Left hindlimb (tissue), 1 donor: ENCODE measurements at places on chromosomes 7 and 10.

DNA sequence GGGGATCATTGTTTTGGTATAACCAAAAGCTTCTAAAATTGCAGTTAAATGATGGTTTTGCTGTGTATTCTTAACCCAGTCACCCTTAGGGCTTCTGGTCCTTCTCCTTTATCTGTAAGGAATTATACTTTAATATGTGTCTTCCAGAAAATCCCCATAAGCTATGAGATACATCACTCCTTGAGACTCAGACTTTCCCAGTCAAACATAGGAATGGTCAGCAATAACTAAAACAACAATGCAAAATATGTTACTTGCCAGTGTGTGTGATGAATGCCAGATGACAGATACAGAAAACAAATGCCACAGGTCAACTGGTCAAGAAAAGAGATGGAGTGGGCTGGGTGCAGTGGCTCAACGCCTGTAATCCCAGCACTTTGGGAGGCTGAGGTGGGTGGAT is 10.1 kb downstream of the ADD3 start:
- no peak for DNase-seq

DNA sequence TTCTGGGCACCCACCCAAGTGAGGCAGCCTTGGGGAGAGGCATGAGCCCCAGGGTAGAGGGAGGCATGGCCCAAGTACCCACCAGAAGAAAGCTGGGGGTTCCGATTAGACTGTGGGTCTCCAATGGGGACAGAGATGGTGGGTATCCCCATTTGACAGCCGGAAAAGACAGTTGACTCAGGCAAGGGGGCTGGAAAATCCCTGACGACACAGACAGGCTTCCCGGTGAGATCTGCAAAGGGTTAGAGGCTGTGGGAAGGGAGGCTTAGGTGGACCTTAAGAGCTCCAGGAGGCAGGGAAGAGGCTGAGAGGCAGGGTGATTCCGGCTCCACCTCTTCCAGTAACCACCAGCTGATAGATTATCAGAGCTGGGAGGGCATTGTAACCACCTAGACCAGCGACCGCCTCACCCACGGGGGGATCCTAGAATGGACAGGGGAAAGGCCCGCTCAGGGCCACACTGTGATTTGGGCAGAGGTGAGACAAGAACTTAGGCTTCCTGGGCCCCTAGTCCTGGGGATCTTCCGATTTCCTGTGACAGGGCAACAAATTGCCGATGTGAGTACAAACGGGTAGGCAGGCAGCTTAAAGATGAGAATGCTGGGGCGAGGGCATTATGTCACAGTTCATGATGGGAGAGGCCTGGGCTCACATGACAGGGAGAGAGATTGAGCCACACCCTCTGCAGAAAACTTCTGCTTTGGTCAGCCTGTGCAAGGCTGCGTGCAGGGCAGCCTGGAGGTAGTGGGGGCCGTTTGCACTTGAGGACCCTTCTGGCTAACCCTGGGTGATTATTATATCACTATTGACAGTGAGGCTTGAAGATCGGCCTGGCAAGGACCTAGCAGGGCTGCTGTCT is 5.4 kb downstream of the TBATA start:
- no peak for DNase-seq

DNA sequence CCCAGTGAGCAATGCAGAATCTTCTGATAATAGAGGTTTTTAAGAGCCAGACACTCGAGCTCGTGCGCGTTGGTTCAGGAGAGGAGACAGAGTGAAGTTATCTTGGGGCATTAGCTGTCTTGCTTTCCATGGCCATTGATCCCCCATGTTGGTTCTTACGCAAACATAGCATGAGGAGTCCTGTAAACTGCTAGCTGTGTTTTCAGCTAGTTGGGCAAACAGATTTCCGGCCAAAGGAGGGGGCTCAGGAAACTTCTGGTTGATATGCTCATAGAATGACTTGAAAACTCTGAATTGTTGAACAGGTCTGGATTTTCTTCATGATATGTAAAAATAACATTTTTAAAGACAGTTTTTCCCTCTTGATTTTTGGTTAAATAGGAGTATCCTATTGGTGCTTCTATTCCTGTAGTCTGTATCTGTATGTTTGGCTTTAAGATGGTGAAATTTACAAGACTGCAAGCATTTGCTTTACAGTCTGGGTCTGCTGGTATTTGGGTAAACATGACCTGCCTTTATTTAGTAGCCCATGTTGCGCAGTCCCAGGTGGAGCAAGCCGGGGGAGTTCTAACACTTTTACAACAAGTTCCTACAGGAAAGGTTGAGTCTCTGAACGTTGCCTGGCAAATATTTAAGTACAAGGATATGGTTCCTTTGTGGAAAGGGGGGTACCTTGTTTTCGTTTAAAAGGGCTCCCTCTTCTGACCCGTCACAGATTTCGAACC is 218.4 kb upstream of the KCND2 start:
- no peak for DNase-seq

GRCh38 chr10:11141571-11142091 is 124.0 kb downstream of the CELF2 start:
- no peak for DNase-seq

DNA sequence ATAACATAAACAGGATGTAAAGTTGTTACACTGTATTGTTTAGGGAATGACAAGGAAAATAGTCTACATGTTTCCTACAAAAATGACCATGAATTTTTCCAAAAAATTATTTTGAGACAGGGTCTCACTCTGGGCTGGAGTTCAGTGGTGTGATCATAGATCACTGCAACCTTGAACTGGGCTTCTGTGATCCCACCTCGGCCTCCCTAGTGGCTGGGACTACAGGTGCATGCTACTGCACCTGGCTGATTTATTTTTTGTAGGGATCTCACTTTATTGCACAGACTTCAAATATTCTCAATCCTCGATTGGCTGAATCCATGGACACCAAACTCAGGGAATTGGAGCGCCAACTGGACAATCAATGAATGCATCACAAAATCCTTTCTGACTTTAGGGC is 6.6 kb downstream of the CHCHD2 start:
- no peak for DNase-seq

DNA sequence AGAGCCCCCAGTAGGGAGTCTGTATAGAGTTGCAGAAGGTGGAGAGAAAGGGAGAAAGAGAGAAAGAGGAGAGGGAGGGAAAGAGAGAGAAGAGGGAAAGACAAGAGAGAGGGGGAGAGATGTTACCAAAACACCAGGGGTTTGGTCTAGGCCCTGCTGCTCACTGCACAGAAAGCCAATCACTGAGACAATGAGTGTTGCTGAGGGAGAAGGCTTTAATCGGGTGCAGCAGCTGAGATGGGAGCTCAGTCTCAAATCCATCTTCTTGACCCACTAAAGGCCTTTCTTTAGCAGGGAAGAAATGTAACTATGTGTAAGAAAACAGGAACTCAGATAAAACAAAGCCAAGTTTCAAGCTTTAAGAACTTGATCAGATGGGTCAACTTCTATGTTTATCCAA is 198.2 kb upstream of the FOXK1 start:
- no peak for DNase-seq

DNA sequence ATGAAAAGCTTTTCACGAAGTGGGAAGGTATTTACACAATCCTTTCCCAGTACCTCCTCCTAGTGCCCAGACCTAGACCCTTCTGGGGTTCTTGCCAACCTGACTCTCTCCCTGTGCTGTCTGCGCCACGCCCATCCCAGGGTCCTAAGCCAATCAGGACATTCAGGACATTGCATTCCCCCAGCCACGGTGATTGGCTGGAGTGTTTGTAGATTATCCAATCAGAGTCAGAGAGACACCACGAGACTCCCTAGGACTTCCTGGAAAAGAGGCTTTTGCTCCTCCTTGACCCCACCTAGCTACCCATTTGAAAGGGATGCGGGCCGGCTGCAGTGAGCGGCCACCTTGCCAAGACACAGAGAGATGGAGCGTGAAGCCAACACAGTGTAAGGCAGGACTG is 3.5 kb upstream of the GDF2 start:
- no peak for DNase-seq

DNA sequence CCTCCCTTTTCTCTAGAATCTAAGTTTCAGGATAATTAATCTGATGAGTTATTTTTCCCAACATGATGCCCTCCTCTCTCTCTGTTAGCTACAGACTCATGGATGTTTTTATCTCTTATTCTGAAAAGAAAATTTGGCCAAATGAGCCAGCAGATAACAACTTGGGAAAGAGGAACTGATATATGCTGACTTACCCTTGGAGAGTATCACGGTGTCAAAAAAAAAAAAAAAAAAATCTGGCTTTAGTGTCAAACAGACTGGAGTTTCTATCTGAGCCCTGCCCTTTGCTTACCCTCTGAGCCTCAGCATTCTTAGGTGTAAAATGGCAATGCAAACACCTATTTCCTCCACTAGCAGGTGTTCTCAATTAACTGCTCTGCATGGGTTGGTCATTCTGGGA is 190.4 kb downstream of the AHR start:
- no peak for DNase-seq

GRCh38 chr7:8205537-8205936 is 56.4 kb downstream of the ICA1 start:
- no peak for DNase-seq

DNA sequence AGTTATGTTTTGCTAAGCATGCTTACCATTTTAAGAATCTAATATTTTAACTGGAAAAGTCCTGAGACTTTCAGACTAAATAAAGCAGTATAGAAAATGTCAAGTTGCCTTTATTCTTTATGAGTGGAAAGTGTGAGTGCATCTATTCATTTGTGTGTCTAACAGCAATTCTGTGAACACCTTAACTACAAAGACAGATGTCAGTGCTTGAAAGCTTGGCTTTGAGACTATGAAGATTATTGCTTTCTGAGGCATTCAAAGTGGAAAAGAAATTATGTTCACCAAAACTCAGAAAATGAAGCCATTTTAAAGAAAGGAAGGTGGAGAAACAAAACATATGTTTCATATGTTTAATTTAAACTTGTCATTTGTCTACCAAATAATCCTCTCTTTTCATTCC is 294.5 kb upstream of the SEMA3C start:
- no peak for DNase-seq

DNA sequence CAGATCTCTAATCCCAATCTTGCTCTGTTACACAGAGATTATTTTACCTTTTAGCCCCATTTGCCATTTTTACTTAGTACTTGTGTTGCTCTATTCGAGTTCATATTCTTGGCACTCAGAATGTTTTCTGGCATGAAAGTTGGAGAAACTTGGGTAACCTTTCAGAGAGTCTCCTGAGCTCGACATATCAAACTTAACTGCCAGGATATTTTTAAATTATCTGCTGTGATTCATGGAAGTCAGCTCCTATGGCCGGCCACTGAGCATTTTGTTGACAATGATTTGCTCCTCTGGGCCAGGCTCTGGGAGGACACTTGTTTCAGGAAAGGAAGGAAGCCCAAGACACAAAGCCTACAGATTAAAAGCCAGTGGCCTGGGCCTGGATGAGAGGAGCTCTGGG is 396.7 kb downstream of the TNS3 start:
- no peak for DNase-seq

GRCh38 chr10:70843333-70843732 is 27.6 kb downstream of the SGPL1 start:
- DNase-seq: no peak

GRCh38 chr10:126104767-126105166 is 208.4 kb downstream of the FANK1 start:
- DNase-seq: no peak

GRCh38 chr10:96387601-96388000 is 28.8 kb upstream of the OPALIN start:
- no peak for DNase-seq

DNA sequence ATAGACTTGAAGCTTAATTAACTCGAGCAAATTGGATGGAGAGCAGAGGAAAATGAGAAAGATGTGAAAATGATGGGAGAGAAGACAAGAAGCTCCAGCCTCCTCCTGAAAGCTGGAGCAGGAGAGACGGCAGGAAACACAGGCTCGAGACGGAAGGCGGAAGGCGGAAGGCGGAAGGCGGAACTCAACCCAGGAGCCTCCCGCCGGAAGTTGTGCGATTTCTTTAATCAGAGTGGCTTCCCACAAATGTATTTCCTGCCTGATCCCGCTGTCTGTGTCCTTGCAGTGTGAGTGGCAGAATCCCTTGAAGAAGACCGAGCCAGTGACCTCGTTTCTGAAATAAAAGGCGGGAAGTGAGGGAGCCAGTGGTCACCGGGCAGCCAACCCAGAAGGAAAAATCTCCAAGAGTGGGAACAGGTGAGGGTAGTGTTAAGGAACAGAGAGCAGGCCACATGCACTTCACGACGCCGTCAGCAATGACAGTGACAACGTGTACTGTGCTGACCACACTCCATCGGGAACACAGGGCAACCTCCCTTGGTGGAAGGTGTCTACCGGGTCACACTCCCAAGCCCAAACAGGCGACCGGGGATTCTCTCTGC is 117.0 kb upstream of the RNF32 start:
- no peak for DNase-seq

- DNase-seq: no peak
Measured at GRCh38 chr7:77416621-77417371, 647 bp upstream of the GSAP start.

DNA sequence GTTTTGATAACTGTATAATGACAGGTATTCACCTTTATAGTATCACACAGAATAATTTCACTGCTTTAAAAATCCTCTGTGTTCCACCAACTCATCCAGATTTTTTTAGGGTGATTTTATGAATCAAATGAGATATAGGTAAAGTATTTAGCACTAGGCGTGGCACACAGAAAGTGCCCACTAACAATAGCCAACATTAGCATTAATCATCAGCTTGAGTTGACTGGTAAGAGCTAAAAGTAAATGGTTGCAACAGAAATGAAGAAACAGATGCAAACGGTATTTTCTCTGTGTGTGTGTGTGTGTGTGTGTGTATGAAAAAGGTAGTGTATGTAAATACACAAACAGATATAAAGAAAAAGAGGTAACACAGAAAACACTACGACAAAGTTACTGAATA is 378.8 kb upstream of the ETV1 start:
- DNase-seq: no peak

DNA sequence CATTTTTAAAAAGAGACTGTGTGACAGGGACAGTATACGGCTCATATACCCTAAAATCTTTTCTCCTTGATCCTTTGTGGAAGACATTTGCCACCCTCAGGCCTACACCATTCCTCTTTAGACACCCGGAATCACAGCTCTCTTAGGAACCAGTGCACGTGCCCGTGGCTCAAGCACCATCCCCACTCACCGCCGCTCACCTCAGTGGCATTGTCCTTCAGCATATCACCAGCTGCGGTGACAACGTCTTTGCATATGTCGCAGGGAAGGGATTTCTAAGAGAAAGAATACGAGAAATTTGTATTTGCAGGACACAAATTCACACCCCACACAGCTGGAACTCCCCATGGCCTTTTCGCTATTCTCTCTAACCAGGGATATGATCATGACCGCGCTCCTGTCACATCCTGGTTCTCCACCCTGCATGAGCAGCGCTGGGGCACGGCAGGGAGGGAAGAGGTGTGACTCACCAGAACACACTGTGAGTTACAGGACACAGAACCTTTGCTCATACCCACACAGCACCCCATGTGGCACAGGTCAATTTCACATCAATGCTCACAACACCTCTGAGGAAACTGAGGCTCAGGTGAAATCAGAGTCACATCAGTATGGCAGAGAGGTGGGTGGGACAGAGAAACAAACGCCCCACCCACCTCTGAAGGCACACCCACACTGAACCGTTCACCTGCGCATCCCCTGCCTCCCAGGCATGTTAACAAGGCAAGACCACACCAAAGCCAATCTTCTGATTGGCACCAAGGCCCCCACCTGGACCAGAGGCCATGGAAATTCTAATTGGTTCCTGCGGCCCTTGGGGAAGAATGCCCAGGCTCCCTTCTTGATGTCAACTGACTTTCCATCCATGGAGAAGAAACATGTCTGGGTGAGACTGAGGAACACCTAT is 19.2 kb downstream of the PSAP start:
- DNase-seq: no peak
